SIG-M5 (cell line): ENCODE measurements at places on chromosomes 5 and 9.

- DNase-seq = no peak
Observed at GRCh38 chr9:23434654-23435053, 391.4 kb downstream of the ELAVL2 start.

DNA sequence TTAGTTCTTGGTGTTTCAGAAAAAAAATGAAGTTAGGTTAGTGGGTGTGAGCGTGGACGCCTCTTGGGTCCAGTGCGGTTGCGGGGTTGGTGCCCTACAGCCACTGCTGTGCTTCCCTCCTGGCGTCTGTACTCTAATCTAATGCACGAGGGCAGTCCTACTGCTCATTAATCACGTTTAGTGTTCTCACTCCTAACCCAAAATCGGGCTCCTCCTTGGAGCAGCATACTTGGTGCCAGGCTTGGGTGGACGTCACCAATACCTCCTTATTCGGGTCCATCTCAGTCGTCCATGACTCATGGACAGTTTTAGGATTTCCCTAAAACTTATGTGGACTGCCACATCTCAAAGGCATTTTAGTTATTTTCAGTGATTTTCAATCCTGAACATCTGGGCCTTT is 41.6 kb downstream of the TRIO start:
- no peak for DNase-seq

DNA sequence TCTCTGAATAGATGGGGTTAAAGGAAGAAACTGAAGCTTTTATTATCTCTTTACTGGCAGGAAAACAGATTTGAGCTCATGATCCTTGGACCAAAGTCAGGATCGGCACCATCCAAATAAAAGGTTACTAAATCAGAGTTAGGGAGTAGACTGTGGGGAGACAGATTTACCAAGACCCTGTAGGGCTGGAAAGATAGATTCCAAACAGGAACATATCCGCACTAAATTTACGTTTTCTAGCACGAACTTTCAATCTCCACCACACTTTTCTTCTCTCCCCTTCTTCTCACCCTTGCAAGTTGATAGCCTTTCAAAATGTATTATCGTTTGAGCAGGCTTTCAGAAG is 120.0 kb upstream of the HMHB1 start:
- no peak for DNase-seq

DNA sequence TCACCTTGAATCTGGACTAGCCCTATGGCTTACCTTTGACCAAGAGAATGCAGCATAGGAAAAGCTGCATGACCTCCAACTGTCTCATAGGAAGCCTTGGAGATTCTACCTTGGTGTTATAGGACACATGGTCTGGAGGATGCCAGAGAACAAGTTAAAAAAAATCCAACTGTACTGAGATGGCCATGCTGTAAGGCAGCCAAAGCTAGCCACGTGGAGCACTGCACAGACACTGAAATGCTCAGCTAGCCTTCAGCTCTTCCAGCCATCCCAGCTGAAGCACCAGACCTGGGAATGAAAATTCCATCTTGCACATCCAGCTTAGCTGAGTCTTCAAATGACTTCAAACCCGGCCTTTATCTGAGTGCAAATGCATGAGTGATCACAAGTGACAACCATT is 6.0 kb upstream of the GRAMD2B start:
- DNase-seq = no peak

GRCh38 chr5:44881266-44881665 is 72.5 kb downstream of the MRPS30 start:
- DNase-seq = no peak

DNA sequence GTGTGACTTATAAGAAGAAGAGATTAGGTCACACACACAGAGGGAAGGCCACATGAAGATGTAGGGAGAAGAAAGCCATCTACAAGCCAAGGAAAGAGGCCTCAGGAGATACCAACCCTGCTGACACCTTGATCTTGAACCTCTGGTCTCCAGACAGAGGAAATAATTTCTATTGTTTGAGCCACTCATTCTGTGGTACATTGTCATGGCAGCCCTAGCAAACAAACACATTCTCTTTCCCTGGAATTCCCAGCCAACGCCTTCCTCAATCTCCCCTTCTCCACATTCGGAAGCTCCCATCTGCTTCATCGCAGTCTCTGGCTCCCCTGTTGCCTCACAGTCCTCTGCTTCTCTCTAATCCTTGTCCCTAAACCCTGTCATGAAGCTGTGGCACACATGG is 16.7 kb downstream of the PTGS1 start:
- DNase-seq = no peak

DNA sequence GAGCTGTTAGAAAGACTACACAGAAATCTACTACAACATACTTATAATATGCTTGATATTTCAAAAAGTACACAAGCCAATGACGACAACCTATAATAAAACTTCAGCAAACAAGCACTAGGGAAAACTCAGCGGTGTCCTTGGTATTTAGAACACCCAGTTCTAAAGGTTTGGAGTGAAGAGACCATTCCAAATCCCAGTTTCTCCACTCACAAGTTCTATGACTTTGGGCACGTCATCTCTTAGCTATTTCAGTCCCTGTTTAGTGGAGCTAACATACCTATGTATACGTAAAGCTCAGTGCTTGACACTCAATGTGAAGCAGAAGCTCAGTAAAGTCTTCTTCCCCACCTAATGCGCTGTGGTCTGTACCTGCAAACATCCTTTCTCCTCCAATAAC is 52.8 kb downstream of the MLLT3 start:
- DNase-seq = no peak

DNA sequence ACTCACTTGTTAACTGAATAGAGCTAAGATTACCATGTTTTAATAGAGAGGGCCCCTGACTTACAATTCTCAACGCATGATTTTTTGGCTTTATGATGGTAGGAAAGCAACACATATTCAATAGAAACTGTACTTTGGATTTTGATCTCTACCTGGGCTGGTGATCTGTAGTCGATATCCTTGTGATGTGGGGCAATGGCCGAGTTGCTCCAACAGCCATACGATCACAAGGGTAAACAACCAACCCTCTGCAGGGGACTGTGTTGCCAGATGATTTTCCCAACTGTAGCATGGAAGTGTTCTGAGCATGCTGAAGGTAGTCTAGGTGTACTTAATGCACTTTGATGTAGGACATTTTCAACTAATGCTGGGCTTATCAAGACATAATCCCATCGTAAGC is 36.5 kb downstream of the NSUN2 start:
- no peak for DNase-seq

GRCh38 chr5:156456857-156457256 is 129.9 kb downstream of the SGCD start:
- DNase-seq = no peak

- no peak for DNase-seq
Observed at GRCh38 chr5:28864006-28864405, 1825.6 kb upstream of the CDH9 start.

DNA sequence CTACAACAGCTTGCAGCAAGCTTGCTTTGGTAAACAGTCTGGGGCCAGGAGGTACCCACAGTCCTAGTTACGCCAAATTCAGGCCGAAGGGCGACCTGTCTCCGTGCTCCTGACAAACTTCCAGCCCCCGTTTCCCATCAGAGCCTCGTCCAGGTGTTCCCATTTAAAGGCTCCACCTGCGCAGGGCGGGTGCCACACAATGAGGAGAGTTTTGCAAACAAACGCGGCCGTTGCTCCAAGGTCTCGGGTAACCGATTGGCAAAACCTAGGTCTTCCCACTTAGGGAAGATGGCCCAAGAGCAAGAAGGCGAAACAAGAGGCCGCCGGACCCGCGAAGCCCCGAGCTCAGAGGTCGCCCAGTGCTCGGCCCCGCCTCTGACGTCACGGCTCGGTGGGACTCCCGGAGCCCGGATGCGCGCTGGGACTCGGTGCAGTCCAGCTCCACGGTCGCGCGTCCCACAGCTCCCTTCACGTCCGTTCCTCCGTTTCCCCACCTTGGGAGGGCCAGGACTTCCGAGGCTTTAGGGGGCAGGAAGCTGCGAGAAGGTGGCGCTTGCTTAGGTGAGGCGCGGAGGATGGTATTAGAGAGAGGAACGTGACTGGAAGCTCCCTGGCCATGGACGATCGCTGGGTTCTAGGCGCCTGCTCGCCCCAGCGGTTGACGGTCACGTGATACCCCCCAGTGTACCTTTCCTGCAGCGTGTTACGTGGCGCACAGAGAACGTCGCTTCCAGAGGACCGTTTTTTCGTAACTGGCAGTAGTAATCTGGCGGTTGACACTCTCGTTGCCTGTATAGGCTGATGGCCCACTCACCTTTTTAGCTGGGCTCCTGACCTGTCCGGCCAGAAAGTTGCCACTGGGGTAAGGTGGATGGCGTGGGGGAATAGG is 41.8 kb upstream of the KDM4C start:
- no peak for DNase-seq

DNA sequence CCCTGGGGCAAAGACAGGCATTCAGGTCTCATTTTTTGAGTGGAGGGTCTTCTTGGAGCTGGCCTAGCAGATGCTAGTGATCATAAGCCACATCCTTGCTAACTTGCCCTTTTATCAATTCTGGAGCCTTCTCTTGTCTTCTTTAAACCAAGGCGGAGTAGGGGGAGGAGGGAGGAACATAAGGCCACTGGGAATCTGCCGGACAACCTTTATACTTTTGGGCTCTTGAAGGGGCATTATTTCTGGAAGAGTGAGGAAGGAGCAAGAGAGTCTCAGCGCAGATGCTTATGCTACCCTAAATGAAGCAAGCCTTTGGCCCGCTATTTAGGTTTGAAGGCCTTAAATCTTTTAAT is 2.0 kb downstream of the TMEFF1 start:
- no peak for DNase-seq

GRCh38 chr5:90347462-90347861 is 62.1 kb downstream of the CETN3 start:
- DNase-seq = no peak

DNA sequence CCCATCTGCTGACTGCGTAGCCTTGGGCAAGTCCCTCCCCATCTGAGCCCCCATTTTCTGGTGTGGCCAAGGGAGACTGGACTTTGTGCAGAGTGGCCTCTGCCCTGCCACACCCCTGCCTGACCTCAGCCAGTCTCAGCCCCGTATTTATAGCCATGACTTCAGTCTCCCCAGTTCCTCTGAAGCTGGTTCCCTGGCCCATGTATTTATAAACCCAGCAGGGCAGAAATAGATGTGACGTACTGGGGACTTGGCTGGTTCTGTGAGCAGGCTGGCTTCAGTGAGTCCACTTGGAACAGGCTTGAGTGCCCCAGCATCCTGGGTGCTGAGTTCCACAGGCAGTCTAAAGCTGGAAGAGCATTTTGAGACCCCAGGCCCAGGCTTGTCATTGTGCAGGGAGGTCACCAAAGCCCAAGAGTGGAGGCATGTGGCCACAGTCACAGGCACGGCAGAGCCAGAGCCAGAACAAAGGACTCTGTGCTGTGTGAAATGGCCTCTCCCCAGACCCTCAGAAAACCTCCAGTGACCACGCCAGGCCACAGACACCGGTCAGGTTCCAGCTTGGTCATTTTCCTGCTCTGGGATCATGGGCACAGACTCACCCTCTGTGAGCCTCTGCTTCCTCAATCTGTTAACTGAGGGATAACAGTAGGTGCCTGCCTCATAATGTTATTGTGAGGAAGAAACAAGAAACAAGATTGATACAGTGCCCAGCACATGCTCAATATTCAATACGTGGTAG is 30.4 kb upstream of the SYNPO start:
- DNase-seq = no peak

DNA sequence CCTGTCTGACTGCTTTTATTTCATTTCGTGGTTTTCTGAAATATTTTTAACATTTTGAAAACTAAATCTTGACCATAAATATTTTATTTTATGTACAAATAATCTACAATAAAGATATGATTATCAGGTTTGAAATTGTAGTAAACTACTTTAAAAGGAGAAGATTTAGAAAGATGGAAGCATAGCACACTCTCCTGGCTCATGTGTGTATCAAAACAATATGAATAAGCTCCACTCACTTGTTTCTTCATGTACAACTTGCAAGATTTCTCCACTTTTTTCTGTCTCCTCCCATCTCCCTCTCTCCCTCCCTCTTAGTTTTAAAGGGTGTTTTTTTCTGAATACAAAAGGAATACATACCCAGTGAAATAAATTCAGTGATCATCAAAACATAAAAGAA is 15.4 kb upstream of the VPS13A start:
- no peak for DNase-seq

DNA sequence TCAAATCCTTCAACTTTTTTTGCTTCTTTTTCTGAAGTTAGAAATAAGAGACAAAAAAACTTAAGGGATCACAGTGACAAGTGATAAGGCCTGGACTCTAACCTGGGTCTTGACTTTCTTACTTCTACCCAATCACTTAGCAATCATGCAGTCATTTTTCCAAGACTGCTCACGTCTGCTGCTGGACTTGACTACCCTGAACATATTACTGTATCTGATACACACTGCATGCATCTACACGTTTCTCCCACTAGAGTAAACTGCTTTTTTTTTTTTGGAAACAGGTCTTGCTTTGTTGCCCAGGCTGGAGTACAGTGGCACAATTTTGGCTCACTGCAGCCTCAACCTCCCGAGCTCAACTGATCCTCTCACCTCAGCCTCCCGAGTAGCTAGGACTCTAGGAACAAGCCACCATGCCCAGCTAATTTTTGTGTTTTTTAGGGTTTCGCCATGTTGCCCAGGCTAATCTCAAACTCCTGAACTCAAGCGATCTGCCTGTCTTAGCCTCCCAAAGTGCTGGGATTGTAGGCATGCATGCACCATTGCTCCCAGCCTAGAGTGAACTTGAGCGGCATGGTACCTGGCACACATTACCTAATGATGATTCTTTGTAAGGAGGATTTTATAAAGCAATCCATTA is 7.4 kb downstream of the PLIN2 start:
- DNase-seq = no peak

DNA sequence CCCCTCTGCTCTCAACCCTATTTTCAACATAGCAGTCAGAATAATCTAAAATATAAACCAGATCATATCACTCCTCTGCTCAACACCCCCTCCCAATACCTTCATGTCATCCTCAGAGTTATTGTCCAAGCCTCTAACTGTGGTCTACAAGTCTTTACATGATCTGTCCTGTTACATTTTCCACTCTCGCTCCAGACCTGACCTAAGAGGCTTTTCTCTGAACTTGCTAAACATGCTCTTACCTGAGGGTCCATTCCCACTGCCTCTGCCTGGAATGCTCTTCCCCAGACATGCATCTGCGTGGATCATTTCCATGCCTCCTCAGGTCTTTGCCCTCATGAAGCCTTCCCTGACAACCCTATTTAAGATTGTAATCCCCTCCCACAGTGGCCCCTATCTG is 12.0 kb downstream of the NIPSNAP3B start:
- DNase-seq = no peak

- DNase-seq = no peak
Observed at GRCh38 chr5:65482296-65482735, 596 bp upstream of the ADAMTS6 start.

GRCh38 chr5:176201811-176202210 is 36.4 kb upstream of the SIMC1 start:
- DNase-seq = no peak

- no peak for DNase-seq
Observed at GRCh38 chr5:128084228-128085167, 932 bp downstream of the SLC12A2 start.

- no peak for DNase-seq
Observed at GRCh38 chr9:133225171-133226011, 16.3 kb upstream of the OBP2B start.

- no peak for DNase-seq
Observed at GRCh38 chr5:14584848-14585247, 3.3 kb downstream of the OTULINL start.

GRCh38 chr9:135080286-135081263 is 6.9 kb upstream of the OLFM1 start:
- no peak for DNase-seq

GRCh38 chr5:80242849-80243248 is 13.0 kb downstream of the SERINC5 start:
- no peak for DNase-seq
